ENCODE measurements at places on chromosomes 6 and 20.

DNA sequence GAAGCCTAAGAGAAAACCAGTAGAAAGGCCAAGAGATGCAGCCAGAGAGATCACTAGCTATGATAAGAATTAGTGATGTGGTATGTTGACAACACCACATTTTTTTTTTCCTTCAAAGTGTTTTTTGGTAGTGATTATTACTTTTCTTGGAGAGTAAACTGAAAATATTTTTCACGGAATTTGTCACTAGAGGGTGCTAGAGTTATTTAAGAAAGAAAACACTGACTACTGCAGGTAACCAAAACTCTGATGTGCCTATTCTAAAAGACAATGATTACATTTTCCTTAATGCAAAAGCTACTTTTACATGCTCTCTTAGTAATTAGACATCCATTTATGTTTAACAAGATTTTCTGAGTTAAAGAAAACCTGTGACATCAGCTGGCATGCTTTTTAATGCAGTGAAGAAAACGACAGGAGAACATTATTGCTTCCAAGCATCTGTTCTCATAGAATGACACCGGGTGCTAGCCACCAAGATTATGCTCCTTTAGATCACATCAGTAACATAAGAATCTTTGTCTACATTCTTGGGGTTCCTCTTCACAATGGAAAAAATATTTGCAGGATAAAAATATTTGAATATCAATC, 28.8 kb downstream of the RWDD2A start:
- peak; percentile 50 for DNase-seq

DNA sequence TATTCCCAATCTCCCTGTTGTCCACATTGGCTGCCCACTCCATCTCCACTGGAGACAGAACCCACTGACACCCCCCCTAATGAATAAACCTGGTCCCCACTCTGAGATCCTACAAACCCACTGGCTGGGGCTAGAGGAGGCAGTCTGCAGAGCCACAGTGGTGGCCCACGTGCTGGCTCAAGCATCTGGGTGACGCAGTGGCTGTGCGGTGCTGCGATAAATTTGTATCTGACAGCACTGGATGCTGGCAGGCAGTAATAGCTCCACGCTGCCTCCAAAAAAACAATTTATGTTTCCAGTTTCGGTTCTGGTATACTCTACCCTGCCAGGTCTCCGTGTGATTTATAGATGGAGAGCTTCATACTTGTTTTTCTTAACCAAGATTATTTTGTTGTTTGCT, 87.1 kb upstream of the SYNDIG1 start:
- no peak for DNase-seq

DNA sequence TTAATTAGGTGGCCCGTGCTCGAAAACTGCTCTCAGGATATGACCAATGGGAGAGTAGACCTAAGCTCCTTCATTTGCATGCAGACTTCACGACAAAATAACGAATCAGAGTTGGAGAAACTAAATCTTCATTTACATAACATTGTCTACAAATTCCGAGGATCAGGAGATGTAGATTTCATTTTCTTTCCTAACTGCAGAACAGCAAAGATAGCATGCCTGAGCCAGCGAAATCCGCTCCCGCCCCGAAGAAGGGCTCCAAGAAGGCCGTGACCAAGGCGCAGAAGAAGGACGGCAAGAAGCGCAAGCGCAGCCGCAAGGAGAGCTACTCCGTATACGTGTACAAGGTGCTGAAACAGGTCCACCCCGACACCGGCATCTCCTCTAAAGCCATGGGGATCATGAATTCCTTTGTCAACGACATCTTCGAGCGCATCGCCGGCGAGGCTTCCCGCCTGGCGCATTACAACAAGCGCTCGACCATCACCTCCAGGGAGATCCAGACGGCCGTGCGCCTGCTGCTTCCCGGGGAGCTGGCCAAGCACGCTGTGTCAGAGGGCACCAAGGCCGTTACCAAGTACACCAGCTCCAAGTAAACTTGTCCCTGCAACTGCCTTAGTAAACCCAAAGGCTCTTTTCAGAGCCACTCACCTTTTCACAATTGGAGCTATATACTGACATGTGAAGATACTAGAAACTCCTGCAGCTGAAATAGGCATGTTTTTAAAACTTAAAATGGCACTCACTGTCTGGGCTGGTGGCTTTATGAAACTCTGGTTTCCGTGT, 96.5 kb downstream of the HFE start:
- no peak for DNase-seq

GRCh38 chr6:56742122-56742791, 99.6 kb upstream of the DST start:
- no peak for DNase-seq

- no peak for DNase-seq
Observed at GRCh38 chr20:62875419-62876361, 14.1 kb upstream of the TCFL5 start.

- DNase-seq: no peak
Observed at GRCh38 chr6:43306086-43306485, 2.5 kb downstream of the CRIP3 start.

- no peak for DNase-seq
Observed at GRCh38 chr20:8601542-8601912, 467.4 kb upstream of the PLCB4 start.

DNA sequence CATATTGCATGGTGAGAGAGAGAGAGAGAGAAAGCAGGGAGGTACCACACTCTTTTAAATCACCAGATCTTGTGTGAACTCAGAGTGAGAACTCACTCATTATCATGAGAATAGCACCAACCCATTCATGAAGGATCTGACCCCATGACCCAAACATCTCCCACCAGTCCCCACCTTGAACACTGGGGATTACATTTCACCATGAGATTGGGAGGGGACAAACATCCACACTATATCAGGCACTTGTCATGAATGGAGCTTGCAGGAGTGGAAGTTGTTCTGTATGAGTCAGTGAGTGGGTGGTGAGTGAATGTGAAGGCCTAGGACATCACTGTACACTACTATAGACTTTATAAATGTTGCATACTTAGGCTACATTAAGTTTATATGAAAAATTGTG, 47.7 kb upstream of the RNF182 start:
- DNase-seq: no peak

DNA sequence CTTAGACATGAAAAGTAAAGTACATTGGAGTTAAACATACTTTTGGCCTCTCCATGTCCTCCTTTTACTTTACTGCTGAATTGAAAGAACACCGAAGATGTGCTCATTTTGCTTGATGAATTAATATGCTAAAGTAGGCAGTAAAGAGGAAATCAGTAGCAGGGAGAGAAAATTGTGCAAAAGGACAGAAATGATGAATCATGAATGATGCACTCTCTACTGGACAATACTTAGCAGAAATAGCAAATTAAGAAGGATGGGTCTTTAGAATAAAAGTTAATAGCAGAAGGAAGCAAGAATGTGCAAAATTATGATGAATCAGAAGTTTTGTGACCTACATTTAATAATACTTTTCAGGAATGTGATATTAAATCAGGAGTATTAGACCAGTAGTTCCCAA, 8.4 kb upstream of the SPINT3 start:
- DNase-seq: no peak

DNA sequence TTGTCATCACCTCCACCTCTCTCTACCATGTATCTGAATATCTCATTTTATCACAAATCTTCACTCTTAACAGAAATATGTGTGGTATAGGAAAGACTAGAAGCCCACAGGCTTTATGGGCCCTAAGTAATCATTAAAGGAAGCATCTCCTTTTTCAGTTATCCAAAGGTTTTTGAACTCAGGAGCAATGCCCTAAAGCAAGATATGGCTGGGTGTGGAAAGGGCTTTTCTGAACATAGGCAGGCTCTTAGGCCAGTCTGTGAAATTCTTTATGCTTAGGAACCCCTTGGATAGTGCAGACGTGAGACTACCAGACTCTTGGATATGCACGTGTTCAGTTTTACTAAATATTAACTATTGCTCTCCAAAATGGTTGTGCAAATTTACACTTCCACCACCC, 99.5 kb downstream of the ADTRP start:
- no peak for DNase-seq

GRCh38 chr6:160333101-160333500, 15.1 kb upstream of the SLC22A3 start:
- DNase-seq: no peak

GRCh38 chr20:45230631-45231030, 9.5 kb downstream of the SEMG2 start:
- no peak for DNase-seq

- no peak for DNase-seq
Observed at GRCh38 chr20:38610521-38610920, 8.9 kb downstream of the ARHGAP40 start.

GRCh38 chr20:33732166-33732970, 572 bp downstream of the ZNF341 start:
- peak; percentile 59 for DNase-seq

DNA sequence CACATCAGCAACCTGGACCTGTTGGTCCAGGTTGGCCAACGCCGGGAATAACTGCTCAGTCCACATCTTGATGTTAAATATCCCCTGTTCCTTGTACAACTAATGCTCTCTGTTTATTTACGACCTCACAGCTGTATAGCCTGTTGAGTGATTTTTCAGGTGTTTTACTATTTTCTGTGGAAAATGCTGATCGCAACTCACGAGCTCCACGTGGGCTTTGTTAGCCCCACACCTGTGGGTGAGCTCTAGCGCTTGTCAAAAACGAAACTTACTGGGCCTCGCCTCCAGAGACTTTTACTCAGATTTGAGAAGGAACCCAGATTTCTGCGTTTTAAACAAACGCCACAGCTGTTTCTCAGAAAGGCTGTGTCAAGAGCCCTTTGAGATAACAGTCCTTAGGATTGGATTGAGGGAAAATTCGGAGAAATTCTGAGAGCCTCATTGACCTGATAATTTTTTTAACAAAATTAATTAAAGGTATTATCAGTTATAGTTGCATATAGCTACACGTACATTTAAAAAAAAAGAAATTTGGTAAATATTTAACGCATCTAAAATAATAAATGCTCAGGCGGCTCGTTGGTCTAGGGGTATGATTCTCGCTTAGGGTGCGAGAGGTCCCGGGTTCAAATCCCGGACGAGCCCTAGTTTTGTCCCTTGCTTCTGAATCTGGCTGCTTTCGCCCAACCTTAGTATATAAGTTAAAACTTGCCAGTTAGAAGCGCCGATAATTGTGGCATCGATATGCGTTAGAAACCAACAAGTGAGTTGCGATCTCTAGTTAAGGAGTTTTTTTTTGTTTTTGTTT, 16.7 kb downstream of the HMGN4 start:
- peak; percentile 73 for DNase-seq

DNA sequence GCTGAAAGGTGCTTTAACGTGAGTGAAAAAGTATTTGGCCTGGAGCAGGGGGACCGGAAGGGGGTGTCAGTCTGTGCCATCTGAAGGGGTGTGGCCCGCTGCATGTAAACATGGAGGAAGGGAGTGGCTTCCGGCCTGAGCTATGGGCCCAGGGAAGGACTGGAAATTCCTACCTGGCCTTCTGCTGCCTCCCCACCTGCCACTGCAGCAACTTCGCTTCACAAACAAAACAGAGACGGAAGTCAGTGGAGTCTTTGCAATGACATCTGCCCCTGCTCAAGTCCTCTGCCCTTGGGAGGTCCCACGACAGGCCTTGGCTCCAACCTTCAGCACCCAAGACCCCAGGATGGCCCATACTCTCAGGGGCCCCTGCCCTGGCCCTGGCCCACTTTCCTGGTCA, 28.1 kb upstream of the FOXP4 start:
- DNase-seq: no peak

DNA sequence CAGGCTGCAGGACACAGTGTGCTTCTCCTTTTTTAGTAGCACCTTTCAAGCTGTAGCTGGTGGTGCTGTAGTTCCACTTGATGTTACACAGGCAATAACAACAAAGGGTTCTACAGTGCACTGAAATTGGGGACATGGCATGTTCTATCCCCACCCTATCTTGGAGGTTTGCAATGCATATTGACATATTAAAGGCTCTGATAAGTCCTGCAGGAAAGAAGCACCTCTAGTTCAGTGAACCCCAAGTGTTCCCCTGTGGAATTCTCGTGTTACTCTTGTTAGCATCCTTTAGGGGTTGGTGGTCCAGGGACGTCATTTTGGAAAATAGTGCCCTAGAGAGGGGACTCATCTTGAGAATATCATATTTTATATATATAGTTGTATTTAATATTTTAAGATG, 337.6 kb downstream of the DHX35 start:
- no peak for DNase-seq

- no peak for DNase-seq
Observed at GRCh38 chr6:43953794-43954310, 173.4 kb downstream of the MRPL14 start.

- DNase-seq: no peak
Observed at GRCh38 chr6:113629256-113629655, 227.9 kb upstream of the MARCKS start.

DNA sequence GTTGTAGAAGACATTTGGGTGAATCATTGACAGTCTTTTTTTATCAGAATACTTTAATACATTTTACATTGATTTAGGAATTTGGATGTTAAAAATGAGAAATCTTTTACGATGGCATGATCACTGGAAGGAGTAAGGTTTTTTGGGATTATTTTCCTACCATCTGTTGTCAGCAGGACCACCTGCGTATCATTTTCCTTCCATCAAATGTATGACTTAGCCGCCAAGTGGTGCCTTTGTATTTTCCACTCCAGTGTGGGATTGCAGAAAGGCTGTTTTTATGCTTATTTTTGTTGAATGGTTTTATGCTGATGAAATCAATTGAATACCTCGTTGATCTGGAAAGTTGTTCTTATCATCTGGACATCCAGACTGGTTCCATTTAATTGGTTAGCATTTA, 35.8 kb downstream of the AKAP12 start:
- no peak for DNase-seq

- DNase-seq: no peak
Observed at GRCh38 chr6:147058786-147059385, 145.3 kb upstream of the STXBP5 start.

DNA sequence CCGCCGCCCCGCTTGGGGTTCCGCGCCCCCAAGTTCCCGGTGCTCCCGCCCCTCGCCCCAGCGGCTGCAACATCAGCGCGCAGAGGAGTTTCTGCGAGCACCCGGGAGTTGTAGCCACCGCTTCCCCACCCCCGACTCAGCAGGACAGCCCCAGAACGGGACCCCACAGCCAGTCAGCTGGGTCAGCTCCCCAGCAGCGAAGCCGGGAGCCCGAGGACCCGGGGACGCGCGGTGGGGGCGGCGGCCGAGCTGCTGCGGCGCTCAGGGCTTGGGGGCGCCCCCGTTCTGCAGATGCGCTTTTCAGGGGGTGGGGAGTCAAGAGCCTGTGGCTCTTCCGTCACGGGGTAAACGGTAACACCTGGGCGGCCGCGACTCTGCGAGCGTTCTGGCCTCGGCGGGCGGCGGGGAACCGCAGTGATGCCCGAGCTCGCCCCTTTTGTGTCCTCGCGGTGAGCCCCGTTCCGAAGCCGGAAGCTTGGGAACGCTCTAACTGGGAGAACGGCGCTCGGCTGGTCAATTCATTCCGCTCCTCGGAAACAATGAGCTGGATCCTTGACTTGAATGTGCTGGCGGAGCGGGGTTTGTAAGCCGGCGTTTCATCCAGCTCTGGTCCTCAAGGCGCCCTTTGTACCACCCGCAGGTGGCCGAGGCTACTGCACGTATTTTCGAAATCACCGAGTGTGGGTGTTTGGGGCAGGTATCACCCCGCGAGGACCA, 774 bp downstream of the PLEKHG1 start:
- DNase-seq: peak; percentile 14

GRCh38 chr6:146287691-146288369, 255.8 kb upstream of the RAB32 start:
- DNase-seq: no peak
